ENCODE measurements at places on chromosomes 12 and 14.

GRCh38 chr12:25264114-25264513, 13.4 kb upstream of the KRAS start:
- DNase-seq = no peak

DNA sequence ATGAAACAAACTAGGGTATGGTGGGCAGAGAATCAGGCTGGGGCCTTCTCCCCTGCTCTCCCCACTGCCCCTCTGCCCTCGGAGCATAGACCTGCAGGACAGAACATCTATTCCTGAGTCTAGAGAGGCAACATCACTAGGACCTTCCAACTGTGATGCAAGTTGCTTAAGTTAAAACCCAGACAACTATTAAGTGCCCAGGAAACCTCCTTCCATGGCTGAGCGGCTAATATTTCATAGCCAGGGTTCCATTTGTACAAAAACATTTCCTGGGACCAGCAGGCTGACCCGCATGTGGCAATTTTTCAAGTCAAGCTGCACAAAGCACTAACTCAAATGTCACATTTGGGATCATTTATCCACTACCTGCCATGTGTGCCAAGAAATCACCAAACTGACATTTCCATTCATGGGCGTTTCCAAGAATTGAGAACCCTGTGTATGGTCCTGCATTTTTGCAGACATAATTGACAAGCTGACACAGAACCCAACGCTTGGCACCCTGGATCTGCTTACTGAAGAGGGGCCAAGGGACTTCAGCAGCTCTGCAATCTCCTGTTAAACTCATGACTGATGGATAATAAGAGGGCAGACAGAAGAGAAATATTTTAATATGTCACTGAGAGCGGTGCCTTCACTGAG, 32.7 kb downstream of the NT5DC3 start:
- DNase-seq = no peak

DNA sequence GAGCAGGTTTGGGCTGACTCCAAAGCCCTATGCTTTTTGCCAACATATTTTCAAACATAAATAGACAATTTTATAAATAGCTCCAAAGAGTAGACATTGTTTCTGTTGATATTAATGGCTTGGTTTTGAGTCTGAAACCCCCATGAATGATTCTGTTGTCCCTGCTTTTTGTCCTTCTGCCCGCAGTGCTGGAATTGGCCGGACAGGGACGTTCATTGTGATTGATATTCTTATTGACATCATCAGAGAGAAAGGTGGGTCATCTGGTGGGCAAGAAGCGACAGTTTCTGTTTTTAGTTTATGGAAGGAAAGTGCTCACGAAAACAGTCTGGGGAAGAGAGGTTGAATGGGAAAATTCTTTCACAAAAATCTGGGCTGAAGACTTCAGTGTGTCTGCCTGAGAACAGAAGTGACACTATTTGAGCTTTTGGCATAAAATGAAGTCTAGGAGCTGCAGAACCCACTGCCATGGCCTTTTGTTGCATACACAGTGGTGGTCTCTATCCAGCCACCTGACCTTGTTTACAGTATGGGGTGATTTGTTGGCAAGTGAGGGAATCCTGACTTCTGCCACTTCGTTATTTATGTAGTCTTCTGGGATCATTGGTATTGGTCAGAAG, 69.6 kb downstream of the PTPN11 start:
- no peak for DNase-seq

DNA sequence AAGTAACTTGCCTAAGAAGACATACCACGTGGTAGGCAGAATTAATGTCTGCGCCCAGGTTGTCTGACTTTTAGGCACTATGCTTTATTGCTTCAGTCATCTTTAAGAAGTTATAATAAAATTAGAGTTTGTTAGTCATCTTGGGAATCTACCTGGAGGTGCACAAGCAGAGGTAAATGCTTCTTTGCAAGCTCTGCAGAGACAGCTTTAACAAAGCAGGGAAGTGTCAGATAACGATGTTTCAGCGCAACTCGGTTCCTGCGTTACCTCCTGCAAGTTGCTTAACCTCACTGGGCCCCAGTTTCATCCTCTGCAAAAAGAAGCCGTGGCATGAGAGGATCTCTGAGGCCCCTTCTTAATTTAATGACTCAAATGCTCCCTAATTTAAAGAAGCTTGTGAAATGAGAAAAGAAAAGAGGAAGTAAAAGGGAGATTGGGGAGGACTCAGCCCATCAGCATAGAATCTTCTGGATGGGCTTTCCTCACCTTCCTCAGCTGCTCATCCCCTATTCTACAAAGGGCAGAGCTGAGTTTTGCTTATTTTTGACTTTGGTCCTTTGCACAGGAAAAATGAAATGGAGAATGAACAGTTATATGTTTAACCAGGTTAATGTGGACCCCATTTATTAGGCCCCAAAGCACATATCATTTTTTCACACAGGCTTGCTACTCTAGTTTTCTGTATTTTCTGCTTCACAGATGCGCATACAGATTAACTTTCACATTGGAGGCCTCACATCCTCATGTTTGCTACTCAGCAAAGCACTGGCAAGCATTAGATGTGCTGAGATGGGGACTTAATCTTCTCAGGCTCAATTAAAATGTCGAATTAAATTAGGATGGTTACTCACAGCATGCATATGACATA, 5.1 kb downstream of the ARHGDIB start:
- DNase-seq = peak; percentile 19

- DNase-seq = no peak
Measured at GRCh38 chr14:62777510-62777909, 267.7 kb downstream of the KCNH5 start.

DNA sequence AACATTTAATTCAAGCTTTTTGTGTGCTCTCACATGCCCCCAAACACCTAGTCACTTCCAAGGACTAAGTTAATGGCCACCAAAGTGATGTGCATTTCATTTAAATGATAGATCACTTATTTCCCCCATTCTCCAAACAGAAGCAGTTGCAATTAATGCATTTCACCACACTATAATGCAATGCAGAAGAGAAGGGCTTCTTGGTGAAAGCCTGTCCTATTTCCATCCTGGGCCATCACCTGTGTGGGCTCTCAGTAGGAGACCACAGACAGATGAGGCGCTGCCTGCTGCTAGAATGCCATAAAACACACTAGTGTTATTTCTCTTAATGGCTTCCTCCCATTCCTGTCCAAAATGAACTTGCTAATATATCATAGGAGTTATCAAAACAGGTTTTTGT, 151.2 kb downstream of the GPR65 start:
- no peak for DNase-seq

GRCh38 chr14:55641290-55641689, 61.3 kb downstream of the KTN1 start:
- DNase-seq = no peak

- no peak for DNase-seq
Measured at GRCh38 chr14:104878582-104878981, 13.5 kb downstream of the CEP170B start.

GRCh38 chr14:83827383-83827782, 1702.6 kb upstream of the FLRT2 start:
- DNase-seq = no peak

DNA sequence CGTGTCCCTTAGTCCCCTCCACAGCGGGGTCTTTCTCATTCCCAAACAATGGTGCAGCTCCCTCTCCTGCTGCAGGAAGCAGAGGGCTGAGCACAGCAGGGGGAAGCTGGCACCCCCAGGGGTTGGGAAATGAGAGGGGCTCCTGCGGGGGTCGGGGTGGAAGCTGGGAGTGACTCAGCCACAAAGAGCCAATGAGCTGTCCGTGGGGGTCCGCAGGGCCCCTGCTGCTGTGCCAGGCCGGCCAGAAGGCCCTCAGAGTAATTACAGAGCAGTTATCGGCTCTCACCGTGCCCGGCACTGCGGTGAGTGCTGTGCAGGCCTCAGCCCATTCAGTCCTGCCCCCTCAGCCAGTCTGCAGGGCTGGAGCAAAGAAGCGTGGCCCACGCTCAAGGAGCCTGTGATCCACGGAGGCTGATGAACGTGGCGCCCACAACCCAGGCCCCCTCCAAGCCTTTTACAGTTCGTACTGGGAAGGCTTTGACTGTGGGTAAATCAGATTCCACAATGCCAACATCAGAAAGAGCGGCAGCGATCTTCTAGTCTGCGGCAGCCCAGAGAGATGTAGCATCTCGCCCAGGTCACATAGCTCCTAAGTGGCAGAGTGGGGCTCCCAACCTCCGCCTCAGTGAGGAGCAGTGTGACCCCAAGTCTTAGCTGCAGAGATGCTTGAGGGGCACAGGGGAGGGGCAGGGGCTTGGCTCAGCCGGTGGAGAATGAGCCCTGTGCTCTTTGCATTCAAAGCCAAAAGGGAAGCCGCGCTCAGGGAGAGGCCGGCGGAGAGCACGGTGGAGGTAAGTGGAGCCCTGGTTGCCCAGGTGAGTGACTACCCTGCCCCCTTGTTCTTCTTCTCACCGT, 43.4 kb downstream of the SLC6A12 start:
- no peak for DNase-seq

DNA sequence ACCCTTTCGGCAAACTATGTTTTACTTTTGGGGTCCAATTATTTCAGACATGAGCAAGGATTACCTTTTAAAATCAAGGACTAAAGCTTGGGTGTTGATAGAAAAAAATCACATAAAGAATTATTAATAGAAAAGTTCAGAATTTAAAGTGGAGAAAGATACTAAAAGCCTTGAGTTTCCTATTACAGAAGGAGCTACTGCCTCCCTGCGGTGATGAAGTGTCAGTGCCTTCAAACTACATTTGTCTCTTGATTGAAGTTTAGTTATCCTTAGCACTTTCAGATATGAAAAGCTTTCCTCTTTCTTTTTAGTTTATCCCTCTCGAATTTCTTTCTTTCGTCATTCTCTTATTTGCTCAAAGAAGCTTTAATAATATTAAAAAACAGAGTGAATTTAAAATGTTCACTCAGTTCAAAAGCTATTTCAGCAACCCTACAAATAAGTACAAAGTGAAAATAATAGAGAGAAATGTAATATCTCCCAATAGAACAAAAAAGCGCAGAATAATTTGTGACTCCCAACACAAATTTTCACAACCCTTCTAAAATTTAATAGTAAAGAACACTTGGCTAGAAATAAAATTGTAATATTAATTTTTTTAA, 87.6 kb downstream of the SEC23A start:
- peak; percentile 66 for DNase-seq

- no peak for DNase-seq
Measured at GRCh38 chr14:95323917-95324316, 4.2 kb upstream of the CLMN start.

GRCh38 chr14:99644723-99645544, at the start of gene HHIPL1:
HHIPL1 (plus strand) TSS chr14:99645129; CDS start chr14:99645208, 79 bp downstream.
- no peak for DNase-seq

DNA sequence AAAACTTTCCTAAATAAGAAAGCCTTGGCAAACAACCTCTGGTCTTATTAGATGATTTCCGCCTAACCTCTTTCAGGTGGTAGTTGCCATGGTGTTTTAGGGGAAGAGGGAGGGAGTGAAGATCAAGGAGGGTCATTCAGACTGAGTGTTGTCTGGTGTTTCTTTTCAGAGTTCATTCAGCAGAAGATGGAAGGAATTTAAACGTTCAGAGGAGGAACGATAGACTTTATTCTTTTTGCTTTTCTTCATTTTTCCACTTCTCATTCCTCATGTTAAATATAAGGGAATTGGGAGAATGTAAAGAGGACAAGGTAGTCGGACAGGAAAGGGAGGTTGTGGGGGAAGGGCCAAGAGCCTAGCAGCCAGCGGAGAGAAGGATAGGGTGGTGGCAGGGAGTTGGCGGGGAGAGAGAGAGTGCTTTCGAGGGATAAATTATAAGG, 17.4 kb upstream of the SALL2 start:
- no peak for DNase-seq

DNA sequence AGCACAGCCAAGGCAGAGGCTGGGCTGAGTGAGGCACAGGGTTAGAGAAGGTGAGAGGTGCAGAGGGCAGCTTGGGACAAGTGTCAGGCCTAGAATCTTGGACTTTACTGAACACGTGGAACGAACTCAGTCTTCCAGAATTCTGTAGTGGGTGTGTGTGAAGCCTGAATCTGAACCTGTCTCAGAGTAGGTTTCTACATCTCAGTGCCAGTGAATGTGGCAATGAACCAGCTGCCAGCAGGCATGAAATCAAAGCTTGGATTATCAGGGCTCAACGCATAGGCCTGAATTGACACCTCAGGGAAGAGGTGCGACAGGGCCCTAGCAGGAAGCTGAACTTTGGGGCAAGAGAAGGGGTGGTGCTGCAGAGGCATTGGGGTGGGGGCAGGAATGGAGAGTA, 104.6 kb downstream of the SAMD4A start:
- DNase-seq = no peak

DNA sequence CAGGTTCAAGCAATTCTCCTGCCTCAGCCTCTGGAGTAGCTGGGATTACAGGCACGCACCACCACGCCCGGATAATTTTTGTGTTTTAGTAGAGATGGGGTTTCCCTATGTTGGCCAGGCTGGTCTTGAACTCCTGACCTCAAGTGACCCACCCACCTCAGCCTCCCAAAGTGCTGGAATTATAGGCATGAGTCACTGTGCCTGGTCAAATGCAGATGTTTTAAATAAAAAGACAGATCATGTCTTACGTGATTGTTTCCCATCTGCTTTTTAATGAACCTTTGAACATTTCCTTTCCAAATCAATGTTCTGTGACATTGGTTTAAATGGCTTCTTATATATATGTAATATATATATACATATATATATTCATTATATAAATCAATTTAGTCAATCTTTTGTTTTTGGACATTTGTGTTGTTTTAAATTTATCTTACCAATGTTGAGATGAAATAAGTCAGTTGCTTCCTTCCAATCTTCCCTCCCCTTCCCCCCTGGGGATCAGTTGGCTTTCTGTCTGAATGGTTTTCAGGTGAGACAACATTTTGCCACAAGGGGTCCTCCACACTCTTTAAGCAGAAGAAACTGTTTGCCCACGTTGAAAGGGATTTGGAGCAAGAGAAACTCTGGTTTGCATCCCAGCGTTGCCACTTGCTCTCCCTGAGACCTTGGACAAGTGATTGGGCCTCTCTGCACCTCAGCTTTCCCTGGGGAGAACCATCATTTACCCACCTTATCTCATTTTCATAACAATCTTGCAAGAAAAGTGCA, 47.6 kb upstream of the RBM19 start:
- DNase-seq = no peak

GRCh38 chr12:52006726-52007157, at the start of gene TAMALIN:
TAMALIN (plus strand) TSS chr12:52006946; CDS start chr12:52007020, 74 bp downstream.
- DNase-seq = peak; percentile 75

- peak; percentile 47 for DNase-seq
Measured at GRCh38 chr12:46303039-46303666, 34.3 kb upstream of the SLC38A1 start.

GRCh38 chr14:68623826-68624225, 169.0 kb downstream of the ZFP36L1 start:
- DNase-seq = no peak

GRCh38 chr12:68268967-68269366, 15.6 kb upstream of the IL22 start:
- DNase-seq = no peak

- DNase-seq = no peak
Measured at GRCh38 chr14:65016471-65016870, 29.8 kb downstream of the FNTB start.

- DNase-seq = no peak
Measured at GRCh38 chr12:3170423-3171194, 93.4 kb downstream of the TSPAN9 start.

GRCh38 chr12:113884392-113884791, 81.7 kb downstream of the RBM19 start:
- DNase-seq = no peak

- DNase-seq = no peak
Measured at GRCh38 chr12:47851303-47851952, 31.7 kb upstream of the HDAC7 start.

GRCh38 chr14:22982477-22983245, at the start of gene AJUBA:
AJUBA (minus strand) TSS chr14:22982551; CDS start chr14:22982266, 285 bp downstream.
- peak; percentile 87 for DNase-seq

- no peak for DNase-seq
Measured at GRCh38 chr14:93936245-93936644, 9.1 kb downstream of the FAM181A start.

- no peak for DNase-seq
Measured at GRCh38 chr12:121934309-121934664, 15.9 kb downstream of the CFAP251 start.
